Panc1 (cell line): ENCODE measurements at places on chromosomes 3 and 15. TPM values are rescaled to one million over a fixed set of nuclear protein-coding genes. Genes with fewer than 3 reads are reported as not detected.

The UROC1 gene
- not detected for total RNA-seq

The SV2B gene
- not detected for total RNA-seq

The NR1I2 gene
- not detected for total RNA-seq

The UBP1 gene
- 62.4 TPM for total RNA-seq

The DZIP1L gene
- 11.1 TPM for total RNA-seq

The SYNPR gene
- not detected for total RNA-seq

DNA sequence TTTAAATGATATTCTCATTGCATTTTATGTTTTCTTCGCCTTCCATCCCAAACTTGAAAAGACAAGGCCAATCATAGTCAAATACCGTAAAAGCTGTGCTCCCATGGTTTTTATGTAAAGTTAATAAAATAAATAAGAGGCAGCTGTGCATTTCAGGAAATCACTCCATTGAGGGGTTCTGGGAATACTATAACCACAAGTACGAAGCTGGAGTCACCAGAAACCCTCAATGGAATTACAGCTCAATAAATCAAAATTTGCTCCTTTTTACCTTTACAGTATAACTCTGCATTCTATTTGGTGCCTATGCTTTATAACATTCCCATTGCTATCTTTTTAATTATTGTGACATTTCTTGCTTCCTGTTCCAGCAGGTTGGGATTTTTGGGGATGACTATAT lies 77.2 kb downstream of the C3orf38 start:
- no peak for DNase-seq

DNA sequence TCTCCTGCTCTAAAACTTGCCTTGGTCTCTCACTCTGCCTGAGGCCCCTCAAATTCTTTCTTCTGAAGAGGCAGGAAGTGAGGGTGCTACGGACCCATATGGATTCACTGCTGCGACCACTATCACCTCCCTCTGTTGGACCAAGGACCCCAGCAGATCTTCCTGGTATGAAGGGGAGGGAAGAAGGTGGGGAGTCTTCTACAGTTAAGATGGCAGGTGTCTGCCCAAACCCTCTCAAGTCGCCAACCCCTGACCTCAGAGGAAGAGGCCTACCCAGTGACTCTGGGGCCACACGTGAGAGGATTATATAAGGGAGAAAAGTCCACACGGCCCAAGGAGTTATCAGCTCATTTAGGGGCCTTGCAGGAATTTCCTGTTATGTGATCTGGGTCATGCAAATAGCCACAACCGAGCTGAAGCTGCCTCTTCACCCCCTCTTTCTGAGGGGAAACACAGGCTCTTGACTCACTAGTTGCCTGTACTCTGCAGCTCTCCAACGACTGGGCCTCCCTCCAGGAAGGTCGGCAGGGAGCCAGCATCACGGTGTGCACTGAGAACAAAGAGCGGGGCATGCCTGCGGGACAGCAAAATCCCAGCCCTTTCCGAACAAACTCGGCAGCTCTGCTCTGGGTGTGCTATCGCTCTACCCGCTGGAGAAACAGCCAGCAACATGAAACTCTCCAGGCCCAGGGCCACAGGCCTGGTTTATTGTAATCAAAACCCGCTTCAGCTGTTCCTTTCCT lies 116.0 kb downstream of the XXYLT1 start:
- no peak for DNase-seq

DNA sequence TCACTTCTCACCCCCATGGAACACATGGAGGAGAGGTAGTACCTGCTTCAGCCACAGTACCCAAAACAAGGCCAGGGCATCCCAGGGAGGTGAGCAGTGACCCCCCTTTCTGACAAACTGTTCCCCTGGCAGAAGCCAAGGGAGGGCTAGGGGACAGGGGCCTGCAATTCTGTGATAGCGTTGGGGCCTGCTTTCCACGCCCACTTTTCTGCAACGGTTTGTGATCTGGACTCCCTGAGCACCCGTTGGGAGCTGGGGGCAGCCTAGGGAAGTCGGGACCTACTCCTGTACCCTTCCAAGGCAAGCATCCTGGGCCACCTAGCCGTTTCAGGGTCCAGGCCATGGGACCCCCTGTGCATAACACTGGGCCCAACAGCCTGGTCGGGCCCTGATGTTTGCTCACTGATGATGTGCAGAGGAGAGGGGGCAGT lies 996 bp upstream of the DNAJA4 start:
- DNase-seq, result no peak

DNA sequence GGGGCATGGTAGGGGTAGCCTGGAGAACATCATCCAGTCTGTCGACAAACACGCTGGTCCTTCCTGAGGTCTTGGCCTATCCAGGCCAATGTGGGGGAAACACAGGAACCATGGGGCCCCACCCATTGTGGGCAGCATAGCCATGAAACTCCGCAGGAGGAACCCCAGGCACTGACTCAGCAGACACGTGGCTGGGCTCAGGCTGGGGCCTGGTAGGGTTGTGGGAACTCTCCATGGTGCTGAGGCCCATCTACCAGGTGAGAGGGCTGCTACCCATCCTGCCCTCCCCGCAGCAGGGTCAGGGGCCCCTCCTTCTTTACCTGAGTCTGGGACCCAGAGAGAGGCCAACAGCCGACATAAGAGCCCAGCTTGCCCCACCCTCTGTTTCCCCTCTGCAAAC lies 22.6 kb upstream of the CACNA2D2 start:
- no peak for DNase-seq

DNA sequence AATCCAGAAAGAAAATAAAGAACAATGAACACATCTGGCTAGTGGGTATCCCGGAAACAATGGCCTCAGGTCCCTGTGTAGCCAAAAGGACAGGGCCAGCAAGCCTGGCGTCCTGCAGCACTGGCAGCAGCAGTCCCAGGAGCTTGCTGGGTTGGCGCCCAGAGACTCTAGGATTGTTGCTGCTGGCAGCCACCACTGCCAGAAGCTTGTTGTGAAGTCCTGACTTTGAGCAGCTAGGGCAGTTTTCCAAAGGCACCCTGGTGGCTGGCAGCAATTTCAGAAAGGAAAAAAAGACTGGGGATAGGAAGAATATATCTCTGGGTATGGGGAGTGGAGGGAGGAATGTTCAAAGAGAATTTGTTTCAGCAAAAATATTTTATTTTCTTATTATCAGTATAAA lies 11.3 kb downstream of the SHQ1 start:
- DNase-seq, result no peak

- no peak for DNase-seq
Measured at GRCh38 chr3:130601442-130601971, 84.5 kb downstream of the COL6A6 start.

- DNase-seq, result no peak
Measured at GRCh38 chr15:70470556-70471191, 292.7 kb downstream of the UACA start.

DNA sequence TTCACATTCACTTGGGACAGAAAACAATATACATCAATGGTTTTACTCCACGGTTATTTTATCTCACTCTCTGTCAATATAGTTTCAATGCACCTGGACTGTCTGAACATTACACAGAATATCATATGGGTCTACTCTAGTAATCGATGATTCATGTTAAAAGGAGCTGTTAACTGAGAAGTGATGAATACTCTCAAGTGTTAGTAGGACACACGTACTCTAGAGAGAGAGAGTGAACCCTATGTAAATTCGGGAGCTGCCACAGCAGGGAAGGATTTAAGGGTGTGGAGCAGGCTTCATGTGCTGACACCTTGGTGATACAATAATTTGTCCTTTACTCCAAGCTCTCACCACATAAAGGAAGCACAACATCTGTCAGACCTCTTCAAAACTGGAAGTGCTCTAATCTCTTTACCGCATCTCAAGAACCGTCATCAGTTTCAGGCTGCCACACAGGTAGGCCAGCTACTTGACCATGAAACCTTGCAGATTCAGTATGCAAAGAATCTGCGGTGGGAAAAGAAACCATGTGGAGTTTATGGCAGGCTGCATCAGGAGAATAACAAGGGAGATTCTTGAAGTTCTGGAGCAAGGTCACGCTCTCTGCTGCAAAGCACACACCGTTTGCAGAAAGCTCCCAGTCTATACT lies 199.2 kb upstream of the TMC3 start:
- no peak for DNase-seq

DNA sequence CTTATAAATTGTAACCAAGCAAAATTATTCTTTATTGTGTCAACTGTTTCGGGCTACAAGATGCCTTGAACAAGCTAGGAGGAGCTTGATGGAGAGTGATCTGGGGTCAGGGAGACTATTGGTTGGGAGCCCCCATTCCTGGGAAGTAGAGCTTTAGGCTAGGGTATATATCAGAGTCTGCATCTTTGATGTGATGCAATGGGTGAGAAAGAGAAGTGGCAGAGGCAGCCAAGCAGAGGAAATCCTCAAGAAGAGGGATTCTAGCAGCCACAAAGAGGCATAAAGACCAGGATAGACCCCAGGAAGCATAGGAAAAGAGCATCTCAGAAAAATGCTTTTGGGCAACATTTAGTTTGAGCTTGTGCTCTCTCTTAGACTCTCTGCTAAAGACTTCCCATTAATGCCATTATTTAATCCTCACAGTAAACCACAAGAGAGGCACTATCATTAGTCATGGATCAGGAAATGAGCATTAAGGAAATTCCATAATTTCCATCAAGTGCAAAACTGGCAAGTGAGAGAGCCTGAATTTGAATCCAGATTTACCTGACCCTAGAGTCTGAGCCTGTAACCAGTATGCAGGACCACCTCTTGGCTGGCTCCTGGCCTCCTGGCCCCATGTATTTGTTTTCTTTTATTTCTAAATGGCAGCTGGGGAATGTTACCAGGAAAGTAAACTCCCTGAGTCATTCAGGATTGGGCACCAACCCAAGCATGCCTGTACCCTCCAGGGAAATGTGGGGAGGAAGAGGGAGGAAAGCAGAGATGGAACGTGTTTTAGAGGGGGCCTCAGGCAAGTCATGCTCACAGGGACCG lies 118.7 kb downstream of the RPL22L1 start:
- peak; percentile 83 for DNase-seq

DNA sequence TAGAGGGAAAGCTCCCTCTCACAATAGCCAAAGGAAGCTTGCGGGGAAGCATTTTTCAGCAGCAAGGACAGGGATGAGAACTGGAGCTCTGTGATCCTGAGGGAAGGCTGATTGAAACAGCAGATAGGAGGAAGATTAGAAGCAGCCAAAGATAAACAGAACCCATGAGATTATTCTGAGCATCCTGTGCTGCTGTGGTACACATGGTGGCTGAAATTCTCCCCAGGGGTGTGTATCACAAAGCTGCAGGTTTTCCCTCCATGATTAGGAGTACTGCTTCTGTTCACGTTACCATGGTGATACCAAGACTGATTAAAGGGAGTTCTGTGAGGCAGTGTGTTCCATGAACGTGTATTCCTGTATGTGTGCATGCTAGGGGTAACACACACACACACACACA lies 30.3 kb upstream of the PSMD6 start:
- DNase-seq, result no peak

DNA sequence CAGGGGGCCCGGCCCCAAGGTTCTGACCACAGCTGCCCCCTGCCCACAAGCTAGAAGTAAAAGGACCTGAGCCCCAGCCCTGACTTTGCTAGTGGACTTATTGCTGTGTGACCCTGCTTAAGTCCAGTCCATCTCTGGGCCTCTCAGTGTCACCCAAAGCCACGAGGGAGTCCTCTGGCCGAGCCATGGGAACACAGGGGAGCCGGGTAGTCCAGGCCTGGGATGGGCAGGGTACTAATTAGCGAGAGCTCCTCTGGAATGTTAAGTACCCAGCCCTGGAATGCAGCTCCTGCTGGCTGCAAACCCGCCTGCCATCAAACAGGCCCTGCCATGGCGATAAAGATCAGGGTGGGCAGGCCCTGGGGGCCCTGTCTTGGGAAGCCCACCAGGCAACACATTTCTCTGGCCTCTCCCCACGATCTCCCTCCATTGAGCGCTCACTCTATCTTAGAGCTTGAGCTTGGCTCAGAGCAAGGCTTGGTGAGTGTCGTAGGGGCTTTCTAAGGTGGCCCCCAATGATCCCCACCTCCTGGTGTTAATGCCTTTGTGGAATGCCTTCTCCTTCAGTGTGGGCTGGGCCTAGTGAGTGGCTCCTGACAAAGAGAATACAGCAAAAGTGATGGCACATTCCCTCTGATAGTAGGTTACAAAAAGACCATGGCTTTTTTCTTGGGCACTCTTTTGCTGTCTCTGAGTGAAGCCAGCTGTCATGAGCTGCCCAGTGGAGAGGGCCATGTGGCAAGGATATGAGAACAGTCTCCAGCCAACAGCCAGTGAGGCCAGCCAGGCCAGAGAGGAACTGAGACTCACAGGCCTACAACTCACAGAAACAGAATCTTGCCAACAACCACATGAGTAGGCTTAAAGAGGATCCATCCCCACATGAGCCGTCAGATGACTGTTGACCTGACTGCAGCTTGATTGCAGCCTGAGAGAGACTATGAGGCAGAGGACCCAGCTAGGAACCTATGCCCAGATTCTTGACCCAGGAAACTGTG lies 133.1 kb downstream of the SMAD6 start:
- no peak for DNase-seq

DNA sequence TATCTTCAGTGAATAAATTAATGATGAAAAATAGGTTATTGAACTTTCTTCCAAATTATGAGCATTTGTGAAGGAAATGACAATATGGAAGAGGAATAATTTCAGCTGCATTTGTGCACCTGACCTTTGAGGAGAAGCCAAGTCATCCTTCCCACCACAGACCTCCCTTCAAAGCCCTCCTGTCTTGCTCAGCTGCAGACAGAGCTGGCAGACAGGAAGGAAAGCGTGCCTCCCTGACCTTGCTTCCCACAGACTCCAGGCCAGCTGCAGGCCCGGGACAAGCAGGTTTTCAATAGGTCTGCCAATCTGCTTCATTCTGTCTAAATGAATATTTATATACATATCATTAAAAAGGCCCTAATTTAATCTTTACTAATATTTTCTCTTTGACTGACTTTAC lies 152.9 kb upstream of the RBMS3 start:
- DNase-seq, result no peak

- DNase-seq, result peak; percentile 83
Measured at GRCh38 chr3:15797642-15798303, at the start of gene ANKRD28. TSS of gene ANKRD28 (minus strand) at chr3:15797979. CDS start at chr3:15796521, 1,458 bp downstream.

GRCh38 chr15:57220205-57220604 lies 156.1 kb upstream of the CGNL1 start:
- DNase-seq, result no peak

- no peak for DNase-seq
Measured at GRCh38 chr3:50523279-50523811, 19.9 kb upstream of the CACNA2D2 start.
